ENCODE measurements at places on chromosomes 5 and 9.

GRCh38 chr9:104900871-104901270, 27.1 kb downstream of the ABCA1 start:
- DNase-seq = no peak

- DNase-seq = no peak
These were observed 11.1 kb downstream of the CCDC187 start for GRCh38 chr9:136292591-136293448.

DNA sequence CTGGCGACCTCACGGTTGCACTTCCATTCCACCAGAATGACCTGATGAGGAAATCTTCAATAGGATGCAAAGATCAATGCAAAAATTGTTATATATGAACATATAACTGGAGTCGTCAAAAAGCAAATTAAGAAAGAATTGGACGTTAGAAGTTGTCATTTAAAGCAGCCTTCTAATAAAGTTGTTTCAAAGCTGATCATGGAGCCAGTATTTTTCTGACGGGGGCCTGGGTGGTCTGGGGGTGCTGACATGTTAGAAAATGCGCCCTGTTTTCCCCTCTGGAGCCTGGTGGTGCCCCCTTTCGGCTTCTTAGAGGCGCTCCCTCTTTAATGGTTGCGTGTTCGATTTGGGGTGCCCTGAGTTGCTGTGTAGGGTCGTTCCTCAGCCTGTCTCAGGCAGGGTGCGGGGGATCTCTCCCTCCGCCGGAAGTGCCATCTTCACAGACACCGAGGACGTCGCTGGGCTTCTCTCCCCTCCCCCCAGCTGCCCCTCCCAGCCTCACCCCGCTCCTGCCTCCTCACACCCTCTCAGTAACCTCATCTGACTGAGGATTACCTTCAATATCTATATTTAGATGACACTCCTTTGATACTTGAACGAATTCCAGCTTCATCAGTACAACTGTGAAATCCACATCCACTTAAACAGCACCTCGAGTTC, 18.3 kb downstream of the PTGES2 start:
- no peak for DNase-seq

DNA sequence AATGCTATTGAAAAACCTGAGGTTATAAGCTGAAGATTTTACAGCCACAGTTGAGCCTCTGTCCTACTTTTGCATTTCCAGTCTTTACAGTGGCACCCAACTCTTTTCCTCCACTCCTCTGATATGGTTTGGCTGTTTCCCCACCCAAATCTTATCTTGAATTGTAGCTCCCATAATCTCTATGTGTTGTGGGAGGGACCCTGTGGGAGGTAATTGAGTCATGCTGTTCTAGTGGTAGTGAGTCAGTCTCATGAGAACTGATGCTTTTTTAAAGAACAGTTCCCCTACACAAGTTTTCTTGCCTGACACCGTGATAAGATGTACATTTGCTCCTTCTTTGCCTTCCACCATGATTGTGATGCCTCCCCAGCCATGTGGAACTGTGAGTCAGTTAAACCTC, 646.1 kb upstream of the SEMA6A start:
- no peak for DNase-seq

DNA sequence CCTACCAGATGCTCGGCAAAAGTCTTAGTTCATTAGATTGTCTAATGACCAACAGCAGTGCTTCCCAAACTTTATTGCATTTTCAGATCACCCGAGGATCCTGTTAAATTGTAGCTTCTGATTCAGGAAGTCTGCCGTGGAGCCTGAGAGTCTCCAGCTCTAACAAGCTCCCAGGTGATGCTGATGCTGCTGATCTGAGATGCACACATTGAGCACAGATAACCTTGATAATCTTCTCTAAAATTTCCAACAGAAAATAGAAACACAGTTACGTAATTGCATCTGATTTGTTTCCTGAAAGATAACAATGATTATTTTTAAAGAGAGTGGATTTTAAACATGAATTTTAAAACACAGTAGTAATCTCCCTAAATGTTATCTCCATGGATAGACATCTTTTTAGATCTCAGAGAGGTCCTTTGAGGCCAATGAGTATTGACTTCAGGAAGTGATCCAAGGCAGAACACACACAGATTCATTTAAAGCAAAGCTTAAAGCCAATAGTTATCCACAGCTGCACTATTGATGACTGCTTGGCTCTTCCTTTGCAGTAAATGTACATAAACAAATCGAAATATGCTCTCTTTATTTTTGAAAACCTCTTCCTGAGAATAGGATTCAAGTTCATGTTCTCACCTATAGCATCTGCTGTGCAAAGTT, 122.8 kb upstream of the TNPO1 start:
- no peak for DNase-seq
